Central memory CD4-positive, alpha-beta T cell (primary cell): ENCODE measurements at places on chromosomes 4 and X.

DNA sequence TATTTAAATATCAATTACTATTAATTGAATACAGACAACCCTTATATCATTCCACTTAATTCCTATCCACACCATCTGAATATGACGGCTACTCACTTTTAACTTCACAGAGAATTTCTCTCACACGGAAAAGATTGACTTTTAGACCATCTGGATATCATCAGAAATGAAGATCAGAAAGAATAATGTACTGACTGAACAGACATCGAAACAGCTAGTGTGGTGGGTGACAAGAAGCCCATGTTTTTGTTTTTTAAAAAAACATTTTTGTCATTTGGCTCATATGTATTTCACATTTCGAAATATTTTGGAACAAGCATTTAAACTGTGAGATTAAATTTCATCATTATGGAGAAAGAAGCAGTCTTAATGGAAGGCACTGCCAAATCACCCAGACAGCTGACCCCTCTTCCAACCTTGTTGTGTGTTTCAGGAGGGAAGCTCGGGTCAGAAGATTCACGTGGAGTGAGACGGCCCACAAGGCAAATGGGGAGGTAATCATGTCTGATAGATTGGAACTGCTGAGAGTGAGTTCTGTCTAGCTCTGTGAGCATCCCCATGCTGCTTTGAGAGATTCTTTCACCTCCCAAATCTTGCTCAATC lies 204.2 kb upstream of the RASGEF1B start:
- no peak for DNase-seq

GRCh38 chrX:74382613-74383012 lies 38.7 kb upstream of the SLC16A2 start:
- DNase-seq: peak; percentile 33

DNA sequence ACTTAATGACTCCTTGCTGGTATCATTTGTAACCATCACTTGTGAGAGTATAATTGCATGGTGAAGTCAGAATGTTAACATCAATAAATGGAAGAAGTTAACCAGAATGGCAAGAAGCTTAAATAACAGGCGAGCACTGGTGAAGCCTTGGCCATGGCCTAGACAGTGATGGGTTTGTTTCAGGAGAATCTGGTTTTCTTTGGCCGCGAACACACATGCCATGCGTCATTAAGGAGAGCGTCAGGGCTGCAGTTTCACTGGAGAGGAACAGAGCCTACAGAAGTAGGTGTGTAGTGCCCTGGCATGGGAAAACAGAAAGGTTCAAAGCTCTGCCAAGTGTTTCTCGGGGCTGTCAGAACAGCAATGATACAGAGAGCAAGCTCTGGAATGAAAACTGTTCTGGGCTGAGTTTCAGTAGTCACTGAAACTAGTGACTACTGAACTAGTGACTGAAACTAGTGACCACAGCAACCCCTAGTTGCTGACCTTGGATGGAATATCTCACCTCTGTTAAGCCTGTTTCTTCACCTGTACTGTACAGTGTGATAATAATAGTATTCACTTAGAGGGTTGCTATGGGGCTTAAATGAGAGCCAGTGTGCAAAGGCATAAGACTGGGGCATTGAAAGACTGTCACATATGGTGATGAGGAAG lies 93.8 kb downstream of the C4orf51 start:
- DNase-seq: no peak

DNA sequence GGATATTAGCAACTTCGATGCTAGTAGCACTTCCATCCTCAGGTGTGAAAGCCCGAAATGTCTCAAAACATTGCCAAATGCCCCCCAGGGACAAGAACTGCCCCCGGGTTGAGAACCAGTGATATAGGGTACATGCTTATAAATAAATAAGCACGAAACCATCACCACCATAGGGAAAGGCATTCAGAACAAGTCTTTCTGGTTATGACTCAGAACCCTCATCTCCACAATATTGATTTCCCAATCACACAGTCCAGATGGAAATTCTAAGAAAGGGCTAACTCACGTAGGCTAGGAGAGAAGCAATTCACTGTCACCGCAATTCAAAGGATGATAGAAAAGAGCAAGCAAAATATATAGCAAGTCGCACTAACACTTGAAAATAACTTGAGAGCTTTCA lies 84.8 kb downstream of the ANOS1 start:
- no peak for DNase-seq

DNA sequence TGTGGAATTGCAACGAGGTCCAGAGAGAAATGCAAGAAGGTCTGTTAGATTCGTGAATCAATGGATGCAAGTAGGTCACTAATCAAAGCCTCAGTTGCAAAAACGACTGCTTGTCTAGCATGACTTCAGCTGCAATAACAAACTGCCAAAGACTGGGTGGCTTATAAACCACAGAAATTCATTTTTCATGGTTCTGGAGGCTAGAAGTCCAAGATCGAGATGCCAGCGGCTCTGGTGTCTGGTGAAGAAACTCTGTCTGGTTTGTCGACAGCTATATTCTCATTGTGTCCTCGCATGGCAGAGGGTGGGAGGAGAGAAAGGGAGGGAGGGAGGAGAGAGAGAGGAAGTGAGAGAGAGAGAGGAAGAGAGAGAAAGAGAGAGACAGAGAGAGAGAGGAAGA lies 114.7 kb downstream of the MXRA5 start:
- DNase-seq: no peak

GRCh38 chr4:5750052-5750945 lies 39.3 kb downstream of the EVC start:
- no peak for DNase-seq

DNA sequence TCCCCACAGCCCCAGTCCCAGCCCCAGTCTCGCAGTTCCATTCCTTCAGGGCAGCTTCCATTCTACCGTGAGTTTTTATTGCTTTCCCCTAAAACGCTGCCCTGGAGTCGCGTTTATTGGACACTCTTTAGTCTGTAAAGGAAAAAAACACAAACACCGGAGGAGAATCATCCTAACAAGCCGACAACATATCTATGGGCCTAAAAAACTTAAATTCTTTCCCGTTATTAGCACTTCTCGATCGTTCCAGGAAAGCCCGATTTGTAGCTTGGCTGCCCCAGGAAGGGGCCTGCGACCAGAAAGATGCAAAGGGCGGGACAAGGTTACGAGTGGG lies 178.5 kb downstream of the CBR4 start:
- no peak for DNase-seq

DNA sequence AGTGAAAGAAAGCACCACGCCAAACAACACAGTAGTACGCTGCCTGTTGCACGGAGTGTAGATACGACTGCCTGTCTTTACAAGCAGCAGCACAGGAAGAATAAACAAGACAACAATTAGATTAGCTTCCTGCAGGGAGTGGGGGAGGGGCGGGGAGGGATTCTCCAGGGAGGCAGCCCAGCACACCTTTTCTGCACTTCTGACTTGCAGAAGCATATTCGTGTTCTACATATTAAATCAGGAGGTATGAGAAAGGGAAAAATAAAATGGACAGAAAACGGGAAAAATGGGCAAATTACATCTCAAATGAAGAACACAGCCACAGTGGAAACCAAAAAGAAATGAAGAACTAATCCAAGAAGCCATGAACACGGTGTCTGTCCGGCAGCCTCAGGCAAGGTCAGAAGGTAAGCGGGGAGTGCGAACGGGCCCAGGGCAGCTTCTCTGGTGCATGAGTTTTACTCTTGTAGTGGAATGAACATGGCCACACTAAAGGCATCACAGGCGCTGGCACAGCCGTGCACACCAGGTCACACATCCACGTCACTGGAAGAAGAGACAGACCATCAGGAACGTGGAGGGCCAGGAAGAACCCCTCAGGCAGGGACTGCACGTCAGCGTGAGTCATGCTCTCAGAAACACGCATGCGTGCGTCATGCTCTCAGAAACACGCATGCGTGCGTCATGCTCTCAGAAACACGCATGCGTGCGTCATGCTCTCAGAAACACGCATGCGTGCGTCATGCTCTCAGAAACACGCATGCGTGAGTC lies 20.1 kb upstream of the ADRA2C start:
- no peak for DNase-seq

GRCh38 chrX:112651766-112652165 lies 28.0 kb downstream of the LHFPL1 start:
- no peak for DNase-seq

GRCh38 chr4:1082215-1083182 lies 30.9 kb downstream of the RNF212 start:
- no peak for DNase-seq
